ENCODE measurements at places on chromosomes 3 and 15.

GRCh38 chr3:144774897-144775296 is 803.3 kb downstream of the DIPK2A start:
- no peak for DNase-seq

GRCh38 chr3:15438983-15439382 is 11.6 kb downstream of the EAF1 start:
- DNase-seq = no peak

DNA sequence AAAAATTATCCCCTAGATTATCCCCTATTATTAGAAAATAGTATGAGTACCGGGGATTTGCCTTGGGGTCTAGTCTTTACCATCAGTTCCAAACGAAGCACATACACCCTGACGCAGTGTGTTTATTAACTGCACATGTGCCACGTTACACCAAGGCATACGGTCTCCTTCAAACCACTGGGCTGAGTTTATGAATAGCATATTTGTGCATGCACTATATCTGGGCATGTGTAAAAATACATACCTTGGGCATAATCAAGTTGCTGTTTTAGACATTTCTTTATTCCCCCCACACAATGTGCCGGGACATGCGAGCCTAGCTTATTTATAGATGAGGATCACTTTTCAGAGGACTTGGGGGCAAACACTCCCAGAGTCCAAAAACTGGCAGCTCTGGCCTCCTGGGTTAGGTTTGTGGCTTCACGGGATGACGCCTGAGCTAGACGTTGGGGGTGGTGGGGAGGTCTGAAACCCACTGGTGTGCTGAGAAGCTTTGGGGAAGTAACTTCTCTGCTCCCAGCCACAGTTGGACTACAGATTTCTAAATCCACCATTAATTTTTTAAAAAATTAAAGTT is 16.2 kb downstream of the IGDCC4 start:
- no peak for DNase-seq

GRCh38 chr15:74821091-74821789 is 5.2 kb upstream of the CPLX3 start:
- DNase-seq = no peak

GRCh38 chr3:36893137-36893557 is 51.7 kb downstream of the TRANK1 start:
- DNase-seq = peak; percentile 35

- no peak for DNase-seq
Observed at GRCh38 chr3:46127503-46127902, 80.6 kb downstream of the CCR1 start.

GRCh38 chr3:10602769-10603768 is 97.7 kb upstream of the ATP2B2 start:
- DNase-seq = peak; percentile 43

GRCh38 chr3:66989241-66989640 is 8.9 kb upstream of the KBTBD8 start:
- no peak for DNase-seq

Measured in stimulated activated CD4-positive, alpha-beta T cell treated with anti-CD3 and anti-CD28 coated beads, Interleukin-4, amount 100 ng/mL, for 4 hours (primary cell).